ENCODE measurements at places on chromosomes 16 and 17. TPM values are rescaled to one million over a fixed set of nuclear protein-coding genes. Genes with fewer than 3 reads are reported as not detected.

Gene CDRT15L2
- total RNA-seq = not detected

GRCh38 chr17:29533976-29534375 is 32.9 kb downstream of the ABHD15 start:
- H3K27ac ChIP-seq = no peak overlapping the region
- peaks cover 2% of the 10 kb centered on the region for H3K36me3 ChIP-seq

DNA sequence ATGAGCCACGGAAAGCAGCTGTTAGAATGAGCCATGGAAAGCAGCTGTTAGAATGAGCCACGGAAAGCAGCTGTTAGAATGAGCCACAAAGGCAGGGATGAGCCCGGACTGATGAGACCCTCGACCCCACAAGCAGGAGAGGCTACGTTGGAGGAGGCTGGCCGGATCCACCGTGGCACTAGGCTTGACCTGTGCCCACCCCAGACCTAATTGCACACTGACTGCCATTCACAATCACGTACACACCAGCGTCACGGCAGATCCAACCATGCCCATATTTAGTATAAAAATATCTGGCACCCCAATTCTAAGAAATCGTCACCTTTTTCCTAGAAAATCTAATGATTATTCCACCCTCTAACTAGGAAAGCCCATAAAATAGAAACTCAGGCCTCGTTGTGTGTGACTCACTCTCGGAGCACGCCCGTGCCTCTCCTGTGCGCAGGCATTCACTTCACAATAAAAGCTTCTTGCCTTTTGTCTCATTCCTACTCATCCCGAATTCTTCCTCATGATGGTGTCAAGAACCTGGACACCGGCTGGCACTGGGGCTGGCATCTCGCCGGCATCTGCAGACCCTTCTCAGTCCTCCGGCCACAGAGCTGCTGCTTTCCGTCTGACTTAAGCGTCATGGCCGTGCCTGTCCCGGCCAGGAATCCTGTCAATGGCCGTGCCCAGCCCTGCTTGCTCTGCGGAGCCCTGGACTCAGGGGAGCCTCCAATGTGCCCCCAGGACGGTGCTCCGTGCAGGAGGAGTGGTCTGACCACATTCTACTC is 5.5 kb upstream of the SECTM1 start:
- no peaks in the 10 kb centered on the region for H3K27me3 ChIP-seq
- no peaks in the 10 kb centered on the region for H3K4me1 ChIP-seq
- peak overlapping the region; percentile 47 for H3K4me3 ChIP-seq
- no peaks in the 10 kb centered on the region for H3K36me3 ChIP-seq
- H3K27ac ChIP-seq = peak overlapping the region; percentile 32

- H3K27me3 ChIP-seq = no peaks in the 10 kb centered on the region
- DNase-seq = no peak
- no peaks in the 10 kb centered on the region for H3K36me3 ChIP-seq
- H3K27ac ChIP-seq = no peak overlapping the region
- H3K4me3 ChIP-seq = no peak overlapping the region
Observed at GRCh38 chr17:66135219-66135618, 56.7 kb downstream of the CEP112 start.

DNA sequence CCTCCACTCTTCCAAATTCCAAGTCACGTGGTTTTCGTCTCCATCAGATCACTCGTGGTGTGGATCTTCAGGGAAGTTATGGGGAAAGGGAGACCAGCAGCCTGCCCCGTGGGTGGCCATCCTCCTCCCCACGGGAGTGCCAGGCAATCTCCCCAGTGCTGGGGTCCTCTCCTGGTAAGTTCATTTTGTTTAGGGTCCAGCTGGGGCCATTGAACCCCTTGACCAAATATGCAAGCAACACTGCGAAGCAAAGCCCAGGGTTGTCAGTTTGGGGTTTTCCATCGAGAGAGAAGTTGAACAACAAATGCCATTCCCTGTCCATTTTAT is 4.1 kb upstream of the LCMT1 start:
- DNase-seq = no peak
- peak overlapping the region; percentile 80 for H3K4me3 ChIP-seq
- H3K27ac ChIP-seq = peak overlapping the region; percentile 68
- no peaks in the 10 kb centered on the region for H3K36me3 ChIP-seq

GRCh38 chr17:17440010-17440843 is 36.6 kb upstream of the MED9 start:
- H3K4me3 ChIP-seq = no peak overlapping the region
- H3K27ac ChIP-seq = peak overlapping the region; percentile 68
- H3K27me3 ChIP-seq = no peaks in the 10 kb centered on the region
- peak; percentile 64 for DNase-seq
- no peaks in the 10 kb centered on the region for H3K36me3 ChIP-seq

GRCh38 chr17:17575360-17576251 is 15.9 kb downstream of the PEMT start:
- H3K27ac ChIP-seq = peak overlapping the region; percentile 53
- no peak overlapping the region for H3K4me3 ChIP-seq
- peaks cover 2% of the 10 kb centered on the region for H3K4me1 ChIP-seq
- H3K36me3 ChIP-seq = peaks cover 2% of the 10 kb centered on the region
- H3K27me3 ChIP-seq = no peaks in the 10 kb centered on the region

DNA sequence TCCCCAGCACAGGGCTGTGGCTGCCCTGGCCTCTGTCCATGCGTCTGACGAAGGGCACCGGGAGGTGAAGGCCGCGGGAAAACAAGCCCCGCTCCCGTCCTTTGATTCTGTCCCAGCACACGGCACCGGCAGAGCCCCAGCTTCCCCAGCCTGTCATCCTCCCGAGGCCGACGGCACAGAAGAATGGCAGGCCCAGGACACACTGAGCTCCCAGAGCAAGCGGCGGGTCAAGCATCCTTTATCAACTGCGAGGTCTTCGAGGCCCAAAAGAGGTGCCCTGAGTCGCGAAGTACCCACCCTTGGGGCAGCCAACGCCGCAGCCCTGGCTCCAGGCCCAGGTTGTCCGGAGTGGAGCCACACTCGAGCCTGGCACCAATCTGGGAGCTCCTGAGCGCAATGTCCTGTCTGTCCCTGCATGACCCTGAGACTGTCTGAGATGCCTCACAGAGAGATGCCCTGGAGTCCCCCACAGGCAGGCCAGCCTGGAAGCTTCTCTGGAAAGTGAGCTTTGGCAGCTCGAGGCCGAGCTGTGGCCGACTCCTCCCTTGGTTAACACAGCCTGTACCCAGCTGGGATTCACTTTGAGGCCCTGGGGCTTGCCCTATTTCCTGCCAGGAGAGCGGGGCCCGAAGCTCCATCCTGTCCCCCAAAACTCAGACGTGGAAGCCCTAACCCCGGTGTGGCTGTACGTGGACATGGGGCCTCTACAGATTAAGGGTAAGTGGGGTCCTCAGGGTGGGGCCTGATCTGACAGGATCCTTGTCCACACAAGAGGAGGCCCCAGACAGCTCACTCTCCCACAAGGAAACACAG is 23.3 kb downstream of the SLC7A5 start:
- no peak for DNase-seq
- no peaks in the 10 kb centered on the region for H3K27me3 ChIP-seq
- H3K27ac ChIP-seq = no peak overlapping the region
- H3K4me3 ChIP-seq = no peak overlapping the region
- H3K36me3 ChIP-seq = no peaks in the 10 kb centered on the region

DNA sequence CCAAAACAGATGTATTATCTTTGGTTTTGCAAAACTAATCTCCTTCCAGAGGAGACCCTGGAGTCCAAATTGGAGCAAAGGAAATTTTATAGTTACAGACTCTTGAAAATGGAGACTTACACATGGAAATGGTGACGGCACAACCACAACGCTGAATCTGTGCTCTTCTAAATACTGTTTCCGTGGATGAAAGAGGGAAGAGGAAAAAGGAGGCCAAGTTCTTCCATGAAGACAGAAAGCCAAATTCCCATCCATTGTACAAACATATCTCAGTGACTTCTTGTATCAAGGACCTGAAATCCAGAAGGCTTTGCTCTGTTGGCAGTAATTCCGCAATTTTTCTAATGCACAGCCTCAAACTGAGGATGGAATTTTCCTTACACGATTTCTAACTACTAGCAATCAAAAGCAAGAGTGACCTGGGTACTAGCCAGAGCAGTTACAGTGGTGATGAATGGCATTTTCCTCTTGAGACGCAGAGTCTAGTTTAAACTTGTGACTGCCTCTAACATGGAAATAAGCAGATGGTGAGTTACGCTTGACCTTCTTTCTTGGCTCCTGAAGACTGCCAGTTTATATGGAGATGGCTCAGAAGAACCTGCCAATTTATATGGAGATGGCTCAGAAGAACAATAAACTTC is 38.5 kb downstream of the VPS53 start:
- no peak overlapping the region for H3K4me3 ChIP-seq
- no peaks in the 10 kb centered on the region for H3K4me1 ChIP-seq
- H3K36me3 ChIP-seq = no peaks in the 10 kb centered on the region
- no peak for DNase-seq

DNA sequence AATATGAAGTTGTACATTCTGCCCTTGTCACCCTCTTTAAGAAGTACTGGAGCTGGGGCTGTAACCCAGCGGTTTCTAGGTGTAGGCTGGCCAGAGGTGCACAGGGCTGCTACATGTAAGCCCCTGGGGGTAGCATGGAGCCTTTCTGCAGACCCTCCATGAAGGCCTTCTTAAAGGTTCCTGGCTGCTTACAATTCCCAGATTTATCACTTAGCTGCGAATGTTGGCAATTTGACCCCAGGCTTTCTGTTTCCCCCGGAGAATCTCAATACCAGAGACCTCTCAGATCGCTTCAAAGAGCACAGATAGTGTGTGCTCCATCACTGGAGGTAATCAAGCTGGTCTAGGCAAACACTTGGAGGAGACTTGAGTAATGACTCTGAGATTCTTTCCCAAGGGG is 309.4 kb downstream of the CBLN1 start:
- no peaks in the 10 kb centered on the region for H3K27me3 ChIP-seq
- H3K36me3 ChIP-seq = no peaks in the 10 kb centered on the region
- H3K27ac ChIP-seq = no peak overlapping the region
- H3K4me3 ChIP-seq = no peak overlapping the region

- H3K4me3 ChIP-seq = no peak overlapping the region
- H3K27me3 ChIP-seq = no peaks in the 10 kb centered on the region
- H3K27ac ChIP-seq = no peak overlapping the region
- no peaks in the 10 kb centered on the region for H3K4me1 ChIP-seq
- peaks cover 27% of the 10 kb centered on the region for H3K36me3 ChIP-seq
- DNase-seq = no peak
Observed at GRCh38 chr17:4548721-4549531, 6.3 kb downstream of the MYBBP1A start.

All from kidney (tissue), 22 donors.